ENCODE measurements at places on chromosomes 5 and 9.

- peak; percentile 16 for DNase-seq
Observed at GRCh38 chr5:174140452-174141020, 95.0 kb downstream of the NSG2 start.

GRCh38 chr5:4044881-4045280, 449.2 kb downstream of the IRX1 start:
- no peak for DNase-seq

- no peak for DNase-seq
Observed at GRCh38 chr9:20872340-20872977, 159.0 kb downstream of the HACD4 start.

DNA sequence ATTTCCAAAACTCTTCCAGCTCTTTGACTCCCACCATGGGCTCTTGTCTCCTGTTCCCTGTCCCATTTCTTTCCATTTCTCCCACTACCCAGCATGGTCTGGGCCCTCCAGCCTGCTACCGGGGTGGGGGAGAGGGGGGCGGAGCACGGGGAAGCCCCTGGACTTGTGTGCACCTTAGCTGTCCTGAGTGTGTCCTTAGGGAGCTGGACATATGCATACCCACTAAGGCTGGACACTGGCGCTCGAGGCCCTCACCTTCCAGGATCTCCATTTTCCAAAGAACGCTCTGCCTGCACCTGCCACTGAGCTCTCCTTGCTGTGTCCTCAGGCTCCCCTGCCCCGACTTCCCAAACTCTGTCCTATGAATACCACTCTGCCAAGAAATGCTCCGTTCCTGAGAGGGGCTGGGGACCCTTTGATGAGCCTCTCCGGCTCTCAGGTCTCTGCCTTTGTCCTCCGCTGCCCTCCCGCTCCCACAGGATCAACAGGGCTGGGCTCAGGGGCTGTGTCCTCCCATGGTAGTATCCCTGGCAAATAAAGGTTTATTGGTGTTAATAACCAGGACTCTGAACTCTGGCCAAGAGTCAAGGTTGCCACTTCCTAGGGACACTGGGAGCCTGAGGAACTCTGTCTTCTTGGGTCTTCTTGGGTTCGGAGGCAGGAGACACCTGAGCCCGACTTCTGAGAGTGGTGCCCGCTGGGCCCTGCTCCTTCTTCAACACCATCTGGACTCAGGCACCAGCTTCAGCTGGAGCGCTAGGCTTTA, 831 bp upstream of the SHROOM1 start:
- no peak for DNase-seq

DNA sequence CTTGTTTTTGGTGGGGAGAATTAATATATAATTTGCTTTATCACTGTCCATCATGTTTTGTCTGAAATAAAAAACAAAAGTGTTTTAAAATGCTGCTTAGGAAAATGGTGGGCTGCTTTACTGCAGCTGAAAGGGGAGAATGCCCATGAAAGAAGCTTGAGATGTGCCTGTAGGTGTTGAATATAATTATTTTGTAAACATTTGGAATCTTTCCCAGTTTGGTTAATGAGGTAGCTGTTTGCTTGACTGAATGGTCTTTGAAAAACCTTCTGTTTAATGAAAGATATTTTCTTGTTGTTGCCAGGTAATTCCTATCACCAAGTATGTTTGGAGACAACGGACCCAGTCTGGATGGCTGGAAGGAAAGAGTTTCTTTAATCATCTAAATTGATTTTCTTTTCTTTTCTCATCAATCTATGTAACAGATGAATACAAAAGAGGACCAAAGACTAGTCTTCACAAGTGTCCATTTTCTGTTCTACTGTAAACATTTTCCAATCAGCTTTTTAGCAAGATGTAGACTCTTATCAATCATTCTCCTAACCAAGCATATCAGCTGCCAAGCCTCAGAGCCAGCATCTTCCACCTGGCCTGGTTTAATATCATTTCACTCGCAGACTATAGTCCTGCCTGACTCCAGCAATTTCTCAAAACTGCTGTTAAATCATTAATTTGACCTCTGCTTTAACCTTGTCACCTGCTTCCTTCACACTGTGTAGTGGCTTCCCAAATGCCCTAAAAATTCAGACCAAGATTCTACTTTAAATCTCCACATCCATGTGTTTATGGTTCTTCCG, 441.2 kb upstream of the CHD1 start:
- DNase-seq = no peak

- DNase-seq = no peak
Observed at GRCh38 chr9:99351647-99352046, 129.6 kb downstream of the SEC61B start.

- DNase-seq = no peak
Observed at GRCh38 chr5:109656829-109657228, 32.9 kb upstream of the MAN2A1 start.

- DNase-seq = no peak
Observed at GRCh38 chr9:29456940-29457339, 1883.7 kb upstream of the C9orf72 start.

DNA sequence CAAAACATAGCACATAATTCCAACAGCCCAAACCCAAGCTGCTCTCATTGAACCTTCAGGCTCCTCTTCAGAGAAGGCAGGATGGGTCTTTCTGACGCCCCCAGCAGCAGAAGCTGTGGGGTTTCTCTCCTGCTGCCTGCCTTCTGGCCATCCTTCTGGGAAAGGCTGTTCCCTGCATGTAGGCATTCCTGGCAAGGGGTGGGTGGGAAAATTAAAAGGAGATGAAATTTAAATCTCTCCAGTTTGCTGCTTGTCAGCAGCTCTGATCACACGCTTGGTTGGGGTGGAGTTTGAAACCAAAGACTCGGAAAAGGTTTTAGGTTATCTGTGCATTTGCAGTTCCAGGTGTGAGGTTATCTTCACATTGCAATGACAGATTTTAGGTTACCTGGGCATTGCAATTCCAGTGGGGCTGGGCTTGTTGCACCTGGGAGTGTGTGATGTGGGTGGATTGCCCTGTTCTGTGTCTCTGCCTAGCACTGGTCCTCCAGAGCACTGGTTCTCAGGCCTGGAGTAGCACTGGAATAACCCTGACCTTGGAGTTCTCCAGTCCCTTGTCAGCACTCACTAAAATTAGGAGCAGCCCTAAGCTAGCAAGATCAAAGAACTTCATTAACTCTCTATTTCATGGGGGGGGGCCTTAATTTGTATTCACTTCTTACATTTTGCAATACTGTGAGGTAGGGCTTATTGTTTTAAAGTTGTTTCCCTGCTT, 109.7 kb downstream of the PDZD2 start:
- DNase-seq = no peak

GRCh38 chr5:149205625-149206523, 64.6 kb downstream of the ABLIM3 start:
- no peak for DNase-seq

GRCh38 chr9:133514460-133515239, 10.1 kb downstream of the MYMK start:
- DNase-seq = no peak

GRCh38 chr5:168575391-168576372, 3.5 kb downstream of the PANK3 start:
- DNase-seq = no peak

DNA sequence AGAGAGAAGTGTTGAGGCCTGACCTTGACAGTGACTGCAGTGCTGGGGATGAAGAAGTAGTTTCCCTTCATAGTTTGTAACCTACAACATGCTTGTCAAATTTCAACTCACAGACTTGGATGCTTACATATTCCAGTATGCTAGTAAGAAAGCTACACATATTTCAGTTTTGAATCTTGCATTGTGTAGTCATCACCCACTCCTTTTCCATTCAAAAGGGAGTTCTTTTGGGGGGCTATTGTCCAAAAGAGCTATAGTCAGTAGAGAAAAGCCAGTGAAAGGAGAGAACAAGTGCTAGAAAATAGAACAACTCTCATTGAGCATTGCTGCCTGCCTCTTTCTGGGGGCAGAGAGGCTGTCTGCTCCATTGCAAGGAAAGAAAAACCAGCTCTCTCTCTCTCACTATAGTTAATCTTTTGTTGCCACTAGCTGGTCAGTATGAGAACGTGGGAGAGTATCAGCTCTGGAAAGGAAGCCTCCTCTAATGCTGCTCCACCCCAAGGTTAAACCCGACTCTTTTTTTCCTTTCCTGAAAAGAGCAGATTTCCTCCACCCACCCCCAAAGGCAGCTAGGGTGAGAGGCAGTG, 7.3 kb downstream of the ASTN2 start:
- DNase-seq = no peak

DNA sequence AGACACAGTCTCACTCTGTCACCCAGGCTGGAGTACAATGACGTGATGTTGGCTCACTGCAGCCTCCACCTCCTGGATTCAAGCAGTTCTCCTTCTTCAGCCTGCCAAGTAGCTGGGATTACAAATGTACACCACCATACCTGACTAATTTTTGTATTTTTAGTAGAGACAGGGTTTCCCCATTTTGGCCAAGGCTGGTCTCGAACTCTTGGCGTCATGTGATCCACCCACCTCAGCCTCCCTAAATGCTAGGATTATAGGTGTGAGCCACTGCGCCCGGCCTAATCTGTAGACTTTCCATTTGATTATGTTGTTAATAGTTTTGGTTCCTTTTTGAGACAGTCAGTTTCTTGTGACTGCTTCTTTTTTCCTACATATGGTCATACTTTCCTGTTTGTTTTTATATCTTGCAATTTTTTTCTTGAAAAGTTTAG, 31.0 kb downstream of the MTREX start:
- no peak for DNase-seq

DNA sequence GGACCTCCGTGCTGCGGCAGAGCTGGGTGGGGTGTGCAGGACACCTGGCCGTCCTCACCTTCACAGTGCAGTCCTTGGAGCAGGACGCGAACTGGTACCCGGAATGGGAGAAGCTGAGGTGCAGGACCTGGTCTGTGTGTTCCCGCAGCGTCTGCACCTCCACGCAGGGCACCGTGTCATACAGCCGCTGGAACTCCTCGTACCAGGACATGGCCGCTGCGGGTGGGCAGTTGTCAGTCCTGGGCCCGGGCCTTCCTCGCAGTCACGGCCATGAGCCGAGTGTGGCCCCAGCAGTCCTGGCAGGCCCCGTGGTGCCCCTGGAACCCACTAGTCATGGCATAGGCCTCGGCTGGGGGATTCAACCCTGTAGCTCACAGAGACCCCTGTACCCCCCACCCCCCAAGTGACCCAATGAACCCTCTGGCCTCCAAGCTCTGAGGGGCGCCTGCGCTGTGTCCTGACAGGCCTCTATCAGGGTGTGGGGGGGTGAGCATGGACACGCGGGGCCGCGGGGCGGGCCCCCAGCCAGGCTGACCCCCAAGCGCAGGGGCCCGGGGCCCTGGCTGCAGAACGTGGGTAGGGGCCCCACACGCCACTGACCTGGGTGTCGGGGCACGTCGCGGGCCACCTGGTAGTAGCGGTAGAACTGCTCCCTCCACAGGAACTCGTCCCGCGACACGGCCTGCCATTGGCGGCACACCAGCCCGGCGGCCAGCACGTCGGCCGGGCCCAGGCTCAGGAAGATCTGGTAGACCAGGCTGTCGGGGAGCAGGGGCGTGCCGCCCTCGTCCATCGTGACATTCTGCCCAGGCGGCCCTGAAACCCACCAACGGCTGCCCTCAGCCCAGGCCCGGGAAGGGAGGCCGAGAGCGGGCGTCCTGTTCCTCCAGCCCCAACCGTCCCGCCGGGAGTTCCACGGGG, 987 bp downstream of the FBXW5 start:
- DNase-seq = no peak

DNA sequence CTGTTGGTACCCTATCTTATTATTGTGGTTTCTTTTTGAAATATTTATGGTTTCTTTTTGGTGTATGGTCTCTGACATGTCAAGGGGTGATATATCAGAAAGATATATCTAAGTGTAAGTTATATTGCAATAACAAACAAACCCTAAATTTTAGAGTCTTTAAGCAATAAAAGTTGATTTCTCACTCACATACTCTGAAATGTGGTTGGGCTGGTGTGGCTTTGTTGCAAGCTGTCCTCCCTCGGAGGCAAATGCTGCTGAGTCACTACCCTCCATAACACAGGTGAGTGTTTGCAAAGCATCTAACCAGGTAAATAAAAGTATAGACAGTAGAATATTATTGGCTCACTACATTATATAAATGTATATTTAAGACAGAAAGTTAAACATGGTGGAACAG, 253.2 kb downstream of the CDH18 start:
- DNase-seq = no peak
